ENCODE measurements at places on chromosomes 3 and 15.
A peak's percentile ranks its signal among the peaks of the same experiment; 100 is the strongest.

- DNase-seq: no peak
Observed at GRCh38 chr15:87623832-87624231, 632.7 kb downstream of the NTRK3 start.

GRCh38 chr3:47324278-47324865 is 41.6 kb downstream of the KLHL18 start:
- DNase-seq: peak; percentile 63

DNA sequence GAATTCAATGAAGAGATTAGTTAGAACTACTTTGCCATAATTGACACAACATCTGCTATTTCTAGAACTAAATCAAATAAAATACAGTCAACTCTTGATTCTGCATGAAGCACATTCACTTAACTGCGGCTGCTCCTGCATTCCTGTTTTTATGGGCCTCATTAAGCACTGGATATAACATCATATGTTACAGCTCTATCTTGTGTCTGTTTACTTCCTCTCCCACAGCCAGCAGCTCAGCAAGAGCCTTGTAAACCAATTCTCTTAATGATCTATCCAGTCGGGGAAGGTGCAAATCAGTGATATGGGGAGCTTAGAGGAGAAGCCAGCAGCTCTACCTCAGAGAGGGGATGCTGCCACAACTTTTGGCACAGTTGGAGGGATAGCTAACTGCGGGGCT is 329.2 kb downstream of the ARRDC4 start:
- no peak for DNase-seq

DNA sequence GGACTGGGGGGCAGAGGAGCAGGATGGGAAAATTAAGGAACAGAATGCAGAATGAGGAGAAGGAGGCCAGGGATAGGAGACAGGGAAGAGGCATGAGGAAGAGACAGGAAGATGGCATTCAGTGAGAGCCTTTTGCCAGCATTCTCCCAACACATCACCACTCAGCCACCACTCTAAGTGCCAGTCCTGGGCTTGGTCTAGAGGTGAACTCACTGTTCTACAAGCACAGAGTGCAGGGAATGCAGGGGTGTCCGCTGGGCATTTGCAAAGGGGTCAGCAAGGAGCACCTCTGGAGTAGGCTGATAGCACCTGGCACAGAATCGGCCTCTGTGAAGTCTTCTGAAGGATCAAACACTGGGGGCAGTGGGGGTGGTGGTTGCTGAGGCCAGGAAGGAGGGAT is 14.6 kb upstream of the IGDCC3 start:
- DNase-seq: no peak

Measured in CD4-positive, alpha-beta T cell treated with Interleukin-21 for 1 hour (primary cell).